Prostate gland (tissue), 2 donors: ENCODE measurements at places on chromosomes 5 and 9. TPM values are rescaled to one million over a fixed set of nuclear protein-coding genes. Genes with fewer than 3 reads are reported as not detected.

DNA sequence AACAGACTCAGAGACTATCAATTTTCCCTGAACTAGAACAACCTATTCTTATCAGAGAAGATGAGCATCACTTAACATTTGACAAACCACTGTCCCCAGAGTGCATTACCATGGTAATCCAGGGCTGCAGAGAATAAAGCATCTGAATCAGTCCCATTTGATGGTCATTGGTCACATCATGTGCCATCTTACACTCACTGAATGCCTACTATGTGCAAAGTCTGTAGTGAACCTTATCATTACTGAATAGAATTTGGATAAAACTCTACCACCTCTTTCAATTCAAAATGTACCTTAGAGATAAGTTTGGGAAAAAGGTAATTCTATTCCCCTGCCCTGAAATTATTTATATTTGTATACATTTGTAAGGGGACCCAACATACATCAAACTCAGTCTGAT lies 156.4 kb upstream of the TRPC7 start:
- no peaks in the 10 kb centered on the region for H3K27me3 ChIP-seq
- H3K27ac ChIP-seq = no peak overlapping the region
- H3K4me3 ChIP-seq = no peak overlapping the region
- H3K36me3 ChIP-seq = no peaks in the 10 kb centered on the region
- no peak for DNase-seq
- no peaks in the 10 kb centered on the region for H3K4me1 ChIP-seq

PGM5 gene
- 99.6 TPM for total RNA-seq

SOHLH1 gene
- 16.8 TPM for total RNA-seq

GRCh38 chr5:76190356-76190755 lies 107.2 kb downstream of the SV2C start:
- no peaks in the 10 kb centered on the region for H3K36me3 ChIP-seq
- no peak overlapping the region for H3K4me3 ChIP-seq
- no peaks in the 10 kb centered on the region for H3K27me3 ChIP-seq
- no peak overlapping the region for H3K27ac ChIP-seq
- no peak for DNase-seq
- H3K4me1 ChIP-seq = no peaks in the 10 kb centered on the region

DNA sequence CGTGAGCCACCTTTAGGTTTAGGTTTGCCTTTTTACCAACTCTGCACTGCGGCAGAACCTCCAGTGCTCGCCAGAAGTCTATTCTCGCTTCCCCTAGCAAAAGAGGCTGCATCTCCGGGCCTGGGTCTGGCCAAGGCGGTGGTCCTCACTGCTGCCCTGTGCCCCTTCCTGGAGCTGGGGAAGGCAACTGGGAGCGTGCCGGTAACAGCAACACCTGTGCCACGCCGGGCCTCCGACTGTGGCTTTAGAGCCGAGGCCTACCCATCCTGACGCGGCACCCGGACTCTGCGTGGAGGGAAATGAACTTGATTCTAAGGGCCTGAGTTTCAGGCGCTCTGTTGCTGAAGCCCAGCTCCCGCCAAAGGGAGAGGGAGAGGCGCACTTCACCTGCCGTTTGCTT lies 82.4 kb upstream of the SPATA31C2 start:
- H3K27ac ChIP-seq = no peak overlapping the region
- no peak for DNase-seq
- H3K27me3 ChIP-seq = no peaks in the 10 kb centered on the region
- H3K4me1 ChIP-seq = no peaks in the 10 kb centered on the region

NCS1 gene
- 28.5 TPM for total RNA-seq

GRCh38 chr9:136910901-136911245 lies 24.6 kb downstream of the TRAF2 start:
- no peaks in the 10 kb centered on the region for H3K27me3 ChIP-seq
- H3K36me3 ChIP-seq = no peaks in the 10 kb centered on the region
- no peaks in the 10 kb centered on the region for H3K4me1 ChIP-seq

FBLL1 gene
- 4.0 TPM for total RNA-seq

SLC6A7 gene
- total RNA-seq = not detected

DNA sequence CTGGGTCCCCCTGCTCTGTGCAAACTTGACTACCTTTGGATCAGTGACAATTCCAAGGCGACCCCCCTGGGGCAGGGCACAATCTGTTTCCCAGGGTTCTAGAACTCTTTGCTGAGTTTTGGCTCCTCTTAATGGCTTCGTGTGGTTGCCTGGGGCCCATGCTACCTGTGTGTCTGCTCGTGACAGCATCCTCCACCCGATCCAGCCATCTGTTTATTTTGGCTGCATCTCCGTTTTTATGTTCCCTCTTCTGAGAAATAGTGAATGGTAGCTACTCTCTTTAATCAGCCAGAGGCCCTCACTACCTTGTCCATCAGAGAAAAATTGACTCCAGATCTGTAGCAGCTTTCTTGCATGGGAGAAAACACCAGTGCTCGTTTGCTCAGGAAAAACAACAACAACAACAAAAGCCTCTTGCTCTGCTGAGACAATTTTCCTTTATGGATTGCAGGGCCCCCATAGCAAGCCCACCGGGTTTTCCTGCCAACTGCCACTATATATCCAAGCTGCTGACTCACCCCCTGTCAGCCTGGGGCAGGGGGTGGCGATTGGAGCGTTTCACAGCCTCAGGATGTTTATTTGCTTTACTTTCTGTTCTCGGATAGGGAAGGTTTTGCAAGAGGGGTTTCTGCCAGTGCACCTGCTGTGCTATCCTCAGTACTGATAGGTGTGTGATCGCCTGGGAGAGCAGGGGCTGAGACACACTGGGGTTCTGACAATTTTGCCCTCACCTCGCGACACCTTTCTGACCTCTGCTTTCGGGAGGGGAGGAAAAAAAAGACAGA lies 607.8 kb downstream of the BNC2 start:
- H3K27me3 ChIP-seq = no peaks in the 10 kb centered on the region
- DNase-seq = peak; percentile 46
- no peak overlapping the region for H3K4me3 ChIP-seq
- H3K27ac ChIP-seq = no peak overlapping the region

DNA sequence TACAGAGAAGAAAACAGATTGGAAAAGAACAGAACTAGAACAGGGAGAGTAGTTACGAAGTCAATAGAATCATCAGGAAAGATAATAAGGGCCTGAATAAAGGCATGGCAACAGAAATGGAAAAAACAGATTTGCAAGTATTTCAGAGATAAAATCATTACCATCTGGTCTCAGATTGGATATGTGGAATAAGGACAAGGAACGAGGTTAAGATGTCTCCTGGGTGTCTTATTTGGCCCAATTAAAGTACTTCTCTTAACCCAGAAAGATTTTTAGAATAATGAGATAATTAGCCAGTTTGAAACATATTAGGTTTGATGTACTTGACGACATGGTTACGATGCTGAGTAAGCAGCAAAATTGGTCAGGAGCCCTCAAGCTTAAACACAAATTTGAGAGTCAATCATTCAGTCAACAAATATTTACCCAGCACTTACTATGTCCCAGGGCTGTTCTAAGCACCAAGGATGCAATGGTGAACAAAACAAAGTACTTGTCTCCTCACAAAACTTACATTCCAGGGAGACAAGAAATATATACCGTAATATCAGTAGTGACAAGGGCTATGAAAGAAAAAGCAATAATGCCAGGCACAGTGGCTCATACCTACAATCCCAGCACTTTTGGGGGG lies 18.3 kb downstream of the RICTOR start:
- no peak overlapping the region for H3K27ac ChIP-seq
- H3K36me3 ChIP-seq = no peaks in the 10 kb centered on the region
- no peaks in the 10 kb centered on the region for H3K4me1 ChIP-seq
- no peaks in the 10 kb centered on the region for H3K27me3 ChIP-seq

DNA sequence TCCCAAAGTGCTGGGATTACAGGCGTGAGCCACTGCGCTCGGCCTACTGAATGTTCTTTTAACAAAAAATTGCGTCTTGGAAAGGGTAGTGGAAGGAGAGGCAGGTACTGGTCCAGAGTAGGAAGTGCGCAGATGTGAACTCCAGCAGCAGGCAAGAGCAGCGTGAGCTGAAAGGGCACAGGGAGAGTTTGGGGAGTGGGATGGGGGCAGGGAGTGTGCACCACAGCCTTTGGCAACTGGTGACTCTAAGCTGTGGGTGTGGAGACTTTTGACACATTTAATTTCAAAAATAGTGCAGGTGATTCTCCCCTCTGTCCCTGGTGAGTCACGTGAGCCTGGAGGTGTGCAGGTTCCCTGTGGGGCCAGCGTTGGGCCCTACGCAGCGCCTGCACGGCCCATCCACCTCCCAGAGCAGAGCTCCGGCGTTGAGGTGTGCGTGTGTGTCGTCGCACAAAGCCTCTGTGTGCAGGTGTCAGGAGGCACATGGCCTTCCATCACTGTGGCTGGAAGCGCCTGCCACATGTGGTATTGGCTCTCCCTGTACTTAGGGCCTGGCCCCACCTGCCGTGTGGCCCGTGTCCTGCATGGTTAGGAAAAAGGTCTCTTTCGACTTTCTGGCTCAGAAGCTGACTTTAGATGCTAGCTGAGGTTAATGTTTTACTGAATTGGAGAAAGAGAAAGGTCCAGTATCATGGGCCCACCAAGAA lies 11.5 kb downstream of the SQSTM1 start:
- peaks cover 36% of the 10 kb centered on the region for H3K36me3 ChIP-seq
- DNase-seq = no peak
- no peak overlapping the region for H3K27ac ChIP-seq
- H3K27me3 ChIP-seq = no peaks in the 10 kb centered on the region

FAM221B gene
- total RNA-seq = 5.1 TPM

TXNDC8 gene
- total RNA-seq = not detected

SPRY4 gene
- total RNA-seq = 7.5 TPM

DNA sequence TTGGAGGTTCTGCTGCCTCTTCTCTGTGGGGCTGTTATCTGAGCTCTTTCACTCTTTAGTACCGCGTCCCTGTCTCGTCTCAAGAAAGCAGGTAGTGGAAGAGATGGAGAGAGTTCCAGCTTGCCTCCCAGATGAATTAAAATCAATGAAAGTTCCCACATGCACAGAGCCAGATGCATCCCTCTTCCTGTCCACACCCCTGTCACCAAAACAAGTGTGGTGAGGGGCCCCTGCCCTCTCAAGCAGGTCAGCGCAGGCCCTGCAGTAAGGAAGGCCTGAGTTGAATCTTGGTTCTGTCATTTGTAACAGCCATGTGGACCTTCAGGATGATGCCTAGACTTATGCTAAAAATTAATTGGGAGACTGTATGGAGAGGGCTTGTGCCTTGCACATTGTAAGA lies 26.9 kb downstream of the GALNT10 start:
- no peak overlapping the region for H3K4me3 ChIP-seq
- H3K27ac ChIP-seq = no peak overlapping the region
- H3K36me3 ChIP-seq = no peaks in the 10 kb centered on the region
- no peaks in the 10 kb centered on the region for H3K27me3 ChIP-seq

DNA sequence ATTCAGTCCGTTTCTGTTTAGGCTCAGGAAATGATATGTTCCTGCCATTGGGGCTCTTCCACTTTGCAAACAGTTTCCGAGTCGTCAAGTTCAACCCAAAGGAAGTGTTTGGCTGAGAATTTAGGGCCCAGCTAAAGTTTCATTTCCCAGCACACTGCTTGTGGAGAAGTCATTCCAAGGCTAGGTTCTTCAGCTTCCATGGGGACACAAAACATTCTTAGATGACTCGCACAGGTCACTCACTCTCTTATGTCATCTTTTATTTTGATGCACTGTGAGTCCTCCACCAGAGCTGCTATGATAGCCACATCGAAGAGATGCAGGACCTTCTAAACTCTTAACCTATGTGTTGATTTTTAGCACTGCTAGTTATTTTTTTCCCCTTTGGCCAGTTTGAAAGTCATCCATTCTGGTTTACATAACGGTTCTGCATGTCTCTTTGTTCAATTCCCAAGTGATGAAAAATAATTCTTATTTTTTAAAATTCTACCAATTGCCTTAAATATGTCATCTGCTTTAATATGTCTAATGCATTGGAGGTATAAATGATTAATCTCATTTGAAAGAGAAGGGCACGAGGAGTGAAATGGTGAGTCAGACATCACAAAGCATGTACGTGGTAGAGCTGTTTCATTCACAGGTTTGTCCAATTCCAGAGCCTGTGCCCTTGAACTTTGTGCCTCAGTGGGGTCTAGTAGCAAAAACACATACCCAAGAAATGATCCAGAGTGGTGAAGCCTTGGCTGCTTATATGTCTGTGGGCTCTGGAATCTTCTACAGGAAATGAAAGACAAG lies 84.3 kb downstream of the ZNF462 start:
- no peak overlapping the region for H3K4me3 ChIP-seq
- no peak overlapping the region for H3K27ac ChIP-seq
- no peaks in the 10 kb centered on the region for H3K27me3 ChIP-seq
- no peaks in the 10 kb centered on the region for H3K4me1 ChIP-seq
- DNase-seq = no peak

DNA sequence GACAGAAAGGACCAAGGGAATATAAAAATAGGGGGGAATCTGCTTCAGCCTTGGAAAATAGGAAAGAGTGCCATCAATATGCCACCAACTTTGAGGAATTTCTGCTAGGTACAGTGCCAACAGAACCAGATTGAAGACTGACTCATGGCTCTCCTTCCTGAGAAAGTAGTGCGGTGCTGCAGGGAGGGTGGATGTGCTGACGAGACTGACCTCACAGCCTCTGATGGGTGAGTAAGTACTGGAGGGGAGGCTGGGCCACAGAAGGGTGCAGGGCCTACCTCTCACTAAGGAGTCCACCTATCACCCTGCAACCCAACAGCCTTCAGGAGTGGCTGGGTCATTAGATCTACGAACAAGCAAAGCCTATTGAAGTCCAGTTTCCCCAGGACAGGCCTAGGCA lies 187.6 kb downstream of the GABBR2 start:
- H3K4me1 ChIP-seq = no peaks in the 10 kb centered on the region
- H3K4me3 ChIP-seq = no peak overlapping the region
- H3K27me3 ChIP-seq = no peaks in the 10 kb centered on the region
- H3K36me3 ChIP-seq = no peaks in the 10 kb centered on the region
- no peak overlapping the region for H3K27ac ChIP-seq

GRCh38 chr5:20166456-20166855 lies 178.5 kb upstream of the CDH18 start:
- no peak overlapping the region for H3K27ac ChIP-seq
- H3K4me3 ChIP-seq = no peak overlapping the region
- H3K27me3 ChIP-seq = no peaks in the 10 kb centered on the region
- H3K4me1 ChIP-seq = no peaks in the 10 kb centered on the region
- no peaks in the 10 kb centered on the region for H3K36me3 ChIP-seq

GRCh38 chr5:128920345-128921215 lies 44.7 kb upstream of the SLC27A6 start:
- H3K27me3 ChIP-seq = no peaks in the 10 kb centered on the region
- DNase-seq = no peak
- no peaks in the 10 kb centered on the region for H3K36me3 ChIP-seq

DNA sequence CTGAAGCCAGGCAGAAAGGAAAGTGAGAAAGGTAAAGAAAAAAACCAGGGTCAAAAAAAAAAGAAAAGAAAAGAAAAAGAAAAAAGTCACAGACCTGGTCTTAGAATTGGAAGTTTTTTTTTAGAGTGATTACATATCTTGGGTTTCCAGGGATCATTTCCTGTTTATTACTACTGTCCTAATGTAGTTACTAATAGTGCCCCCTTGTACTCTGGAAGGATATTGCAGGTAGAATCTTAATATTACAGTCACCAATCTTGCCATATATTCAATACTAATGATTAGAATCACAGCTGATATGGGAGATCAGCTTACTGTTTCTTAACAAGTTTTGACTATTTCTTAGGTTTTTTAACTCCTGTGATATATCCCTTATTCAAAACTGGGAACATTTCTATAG lies 543.2 kb upstream of the CDH6 start:
- H3K36me3 ChIP-seq = no peaks in the 10 kb centered on the region
- H3K4me3 ChIP-seq = no peak overlapping the region
- DNase-seq = no peak

- no peaks in the 10 kb centered on the region for H3K36me3 ChIP-seq
- H3K4me1 ChIP-seq = no peaks in the 10 kb centered on the region
- DNase-seq = no peak
- no peak overlapping the region for H3K27ac ChIP-seq
Measured at GRCh38 chr5:143923634-143924266, 111.8 kb downstream of the HMHB1 start.
